ENCODE measurements at places on chromosomes 3 and 15. TPM values are rescaled to one million over a fixed set of nuclear protein-coding genes. Genes with fewer than 3 reads are reported as not detected.

Gene CSPG5
- total RNA-seq = 3.8 TPM

Gene DVL3
- total RNA-seq = 29.1 TPM

- DNase-seq = no peak
Observed at GRCh38 chr3:120689395-120689794, 7.4 kb upstream of the HGD start.

DNA sequence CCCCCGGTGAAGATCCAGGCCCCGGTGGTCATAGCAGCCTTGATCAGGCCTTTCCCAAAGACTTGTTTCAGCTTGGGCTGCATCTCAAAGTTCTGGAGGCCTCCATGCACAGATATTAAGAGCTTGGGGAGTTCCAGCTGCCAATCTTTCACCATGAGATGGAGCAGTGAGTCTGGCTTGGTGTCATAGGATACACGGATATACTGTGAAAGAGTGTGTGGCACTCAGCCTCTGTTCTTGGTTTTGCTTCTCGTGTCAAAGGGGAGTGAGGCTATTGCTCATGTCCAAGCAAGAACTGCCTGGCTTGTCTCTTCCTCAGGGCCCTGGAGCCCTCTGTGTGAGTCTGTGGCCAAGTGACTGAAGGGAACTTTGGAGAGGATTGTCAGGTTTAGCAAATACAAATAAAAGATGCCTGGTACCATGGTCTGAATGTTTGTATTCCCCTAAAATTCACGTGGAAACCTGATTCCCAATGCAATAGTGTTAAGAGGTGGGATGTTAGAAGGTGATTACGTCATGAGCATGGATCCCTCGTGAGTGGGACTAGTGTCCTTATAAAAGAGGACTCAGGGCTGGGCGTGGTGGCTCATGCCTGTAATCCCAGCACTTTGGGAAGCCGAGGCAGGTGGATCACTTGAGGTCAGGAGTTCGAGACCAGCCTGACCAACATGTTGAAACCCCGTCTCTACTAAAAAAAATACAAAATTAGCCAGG, 33.5 kb downstream of the TRPM1 start:
- DNase-seq = no peak

- peak; percentile 50 for DNase-seq
Observed at GRCh38 chr15:78879517-78880241, 7.0 kb downstream of the MORF4L1 start.

DNA sequence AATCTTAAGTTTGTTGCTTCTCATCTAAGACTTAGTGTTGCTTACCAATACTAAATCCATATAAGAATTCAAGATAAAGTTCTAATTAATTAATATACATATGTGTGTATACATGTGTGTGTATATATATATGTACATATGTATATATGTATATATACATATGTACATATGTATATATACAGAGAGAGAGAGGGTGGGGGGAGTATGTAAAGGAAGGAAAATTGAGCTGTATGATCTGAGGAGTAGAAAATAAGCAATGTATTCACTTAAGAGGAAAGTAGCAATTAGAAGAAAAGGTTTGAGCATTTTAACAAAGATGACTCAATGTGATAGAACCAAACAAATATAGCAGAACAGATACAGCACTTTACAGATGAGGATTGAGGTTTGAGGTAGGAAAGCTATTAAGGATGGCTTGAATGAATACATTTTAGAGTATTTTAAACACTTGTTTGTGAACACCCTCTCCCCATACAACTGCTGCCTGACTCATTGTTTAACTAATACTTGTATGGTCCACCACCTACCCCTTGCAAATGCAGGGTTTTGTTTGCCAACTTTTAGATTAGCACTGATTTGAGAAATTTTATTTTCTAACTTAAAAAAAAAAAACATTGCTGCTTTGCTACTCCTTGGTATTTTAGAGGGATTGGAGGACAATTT, 681.1 kb upstream of the CADM2 start:
- DNase-seq = no peak

DNA sequence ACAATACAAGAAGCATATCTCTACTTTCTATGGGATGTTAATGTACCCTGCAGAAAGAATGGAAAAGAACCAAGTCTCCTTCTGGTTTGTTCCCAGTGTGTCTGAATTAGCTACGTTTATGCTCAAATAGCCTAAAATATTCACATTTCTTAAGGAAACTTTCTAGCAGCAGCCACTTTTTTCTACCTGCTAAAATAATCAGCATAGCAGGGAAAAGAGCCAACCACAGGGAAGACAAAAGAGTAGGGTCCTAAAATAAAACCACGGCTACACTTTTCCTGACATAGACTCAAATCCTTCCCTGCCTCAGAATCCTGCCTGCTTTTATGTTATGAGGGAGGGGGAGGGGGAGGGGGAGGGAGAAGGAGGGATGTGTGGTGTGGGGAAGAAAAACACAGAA, 136.7 kb downstream of the GBE1 start:
- no peak for DNase-seq

Data from SK-MEL-5 (cell line).